ENCODE measurements at places on chromosomes 6 and 20.

DNA sequence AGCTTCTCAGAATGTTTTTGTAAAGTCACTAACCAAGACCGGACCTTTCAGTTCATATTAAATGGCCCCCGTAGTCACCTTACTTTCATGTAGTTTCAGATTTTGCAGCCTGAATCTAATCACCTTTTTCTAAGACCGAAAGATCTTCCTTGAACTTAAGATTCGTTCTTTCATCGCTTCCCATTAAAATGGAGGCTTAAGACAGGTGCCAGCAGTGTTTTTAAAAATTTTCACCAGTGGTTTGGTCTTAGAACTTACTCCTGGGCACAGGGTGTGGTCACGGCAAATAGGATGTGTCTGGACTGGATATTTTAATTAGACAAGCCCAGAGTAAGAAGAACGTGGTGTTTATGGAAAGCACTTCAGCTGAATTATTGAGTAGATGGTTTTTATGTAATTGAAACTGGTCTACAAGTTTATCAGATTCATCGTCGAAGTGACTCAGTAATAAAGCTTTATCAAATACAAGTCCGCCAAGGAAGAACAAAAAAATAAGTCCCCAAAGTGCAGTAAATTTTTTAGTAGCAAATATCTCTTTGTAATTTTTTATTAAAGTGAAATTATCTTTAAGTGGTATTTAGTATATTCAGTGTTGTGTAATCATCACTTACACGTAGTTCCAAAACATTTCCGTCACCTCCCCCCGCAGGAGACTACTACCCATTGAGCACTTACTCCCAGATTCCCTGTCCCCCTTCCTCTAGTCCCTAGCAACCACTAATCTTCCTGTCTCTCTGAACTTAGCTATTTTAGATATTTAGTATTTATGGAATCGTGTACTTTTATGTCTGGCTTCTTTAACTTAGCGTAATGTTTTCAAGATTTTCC lies 868 bp downstream of the SRSF3 start:
- DNase-seq: no peak

- DNase-seq: no peak
Measured at GRCh38 chr6:25035512-25036435, 100.0 kb upstream of the RIPOR2 start.

GRCh38 chr6:145309842-145310535 lies 425.3 kb downstream of the EPM2A start:
- no peak for DNase-seq

DNA sequence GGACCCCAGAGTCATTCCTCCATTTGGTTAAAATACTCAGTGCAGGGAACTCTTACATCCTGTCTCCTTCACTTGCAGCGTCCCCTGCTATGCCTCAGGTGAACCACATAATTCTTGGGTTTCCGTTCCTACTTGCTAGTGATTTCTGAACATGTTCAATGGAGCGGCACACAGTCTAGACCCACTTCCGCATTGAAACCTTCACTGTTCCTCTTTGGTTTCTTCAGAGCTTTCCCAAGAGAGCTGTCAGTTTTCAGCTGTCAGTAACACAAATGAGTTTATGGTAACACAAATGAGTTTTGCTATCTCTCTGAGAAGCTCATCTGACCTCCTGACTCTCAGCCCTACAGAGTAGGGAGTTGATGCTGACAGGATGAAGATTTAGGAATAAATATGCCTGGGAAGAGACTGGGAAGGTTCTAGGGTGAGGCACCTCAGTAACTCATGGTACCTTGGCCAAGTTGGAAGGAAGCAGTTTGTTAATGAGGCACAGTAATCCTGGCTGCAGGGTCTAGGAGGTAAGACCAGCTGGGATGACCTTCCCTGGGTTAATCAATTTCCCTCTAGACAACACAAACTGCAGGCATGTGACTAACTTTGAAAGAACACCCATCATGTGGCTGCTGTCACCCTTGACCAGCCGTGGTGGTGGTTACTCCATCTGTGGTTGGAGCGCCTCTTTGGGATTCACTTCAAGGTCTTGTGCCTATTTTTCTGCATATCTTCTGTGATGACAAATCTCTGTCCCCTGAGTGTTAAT lies 5.4 kb downstream of the SYS1 start:
- peak; percentile 96 for DNase-seq

GRCh38 chr20:36274181-36274841 lies 31.8 kb upstream of the DLGAP4 start:
- DNase-seq: no peak

GRCh38 chr6:30939473-30939872 lies 1.3 kb upstream of the MUCL3 start:
- no peak for DNase-seq

GRCh38 chr20:19374216-19374615 lies 161.8 kb downstream of the SLC24A3 start:
- DNase-seq: no peak

GRCh38 chr6:1497761-1498105 lies 108.4 kb downstream of the FOXF2 start:
- DNase-seq: no peak

DNA sequence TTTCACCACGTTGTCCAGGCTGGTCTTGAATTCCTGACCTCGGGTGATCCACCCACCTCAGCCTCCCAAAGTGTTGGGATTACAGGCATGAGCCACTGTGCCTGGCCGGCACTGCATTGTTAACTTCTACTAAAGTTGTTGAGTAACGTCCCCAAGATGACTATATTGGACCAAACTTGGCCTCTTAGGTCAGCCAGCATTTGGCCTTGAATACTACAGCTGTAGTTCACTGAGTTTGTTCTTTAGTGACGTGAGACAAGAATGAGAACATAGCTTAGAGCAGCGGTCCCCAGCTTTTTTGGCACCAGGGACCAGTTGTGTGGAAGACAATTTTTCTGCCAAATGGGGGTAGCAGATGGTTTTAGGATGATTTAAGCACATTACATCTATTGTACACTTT lies 237.1 kb downstream of the TBC1D7 start:
- DNase-seq: no peak

DNA sequence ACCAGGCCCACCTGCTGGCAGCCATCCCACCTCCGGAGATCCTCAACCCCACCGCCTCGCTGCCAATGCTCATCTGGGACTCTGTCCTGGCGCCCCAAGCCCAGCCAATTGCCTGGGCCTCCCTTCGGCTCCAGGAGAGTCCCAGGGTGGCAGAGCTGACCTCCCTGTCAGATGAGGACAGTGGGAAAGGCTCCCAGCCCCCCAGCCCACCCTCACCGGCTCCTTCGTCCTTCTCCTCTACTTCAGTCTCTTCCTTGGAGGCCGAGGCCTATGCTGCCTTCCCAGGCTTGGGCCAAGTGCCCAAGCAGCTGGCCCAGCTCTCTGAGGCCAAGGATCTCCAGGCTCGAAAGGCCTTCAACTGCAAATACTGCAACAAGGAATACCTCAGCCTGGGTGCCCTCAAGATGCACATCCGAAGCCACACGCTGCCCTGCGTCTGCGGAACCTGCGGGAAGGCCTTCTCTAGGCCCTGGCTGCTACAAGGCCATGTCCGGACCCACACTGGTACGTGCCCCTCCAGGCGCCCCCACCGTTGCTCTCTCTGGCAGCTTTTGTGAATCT lies 1.1 kb downstream of the SNAI1 start:
- DNase-seq: no peak

DNA sequence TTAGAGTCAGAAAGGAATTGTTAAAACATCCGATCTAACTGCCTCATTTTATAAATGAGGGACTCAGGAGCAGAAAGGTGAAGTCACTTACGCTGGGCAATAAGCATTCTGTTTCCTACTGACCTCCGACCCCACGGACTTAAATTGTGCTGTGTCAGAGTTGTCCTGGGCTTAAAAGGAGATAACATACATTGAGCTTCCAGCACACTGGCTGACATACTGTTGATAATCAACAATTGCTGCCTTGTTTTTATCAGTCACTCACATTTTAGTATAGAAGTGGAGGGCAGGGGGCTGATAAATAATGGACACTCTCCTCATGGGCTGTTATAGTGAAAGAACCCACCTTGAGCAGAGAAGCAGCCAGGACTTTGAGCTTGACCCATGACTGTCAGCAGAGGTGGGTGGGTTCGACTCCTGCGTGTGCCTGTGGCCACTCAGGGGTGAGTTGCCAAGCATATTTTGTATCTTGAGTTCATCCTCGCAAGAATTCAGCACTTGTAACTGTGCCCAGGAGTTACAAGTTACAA lies 166.5 kb upstream of the JARID2 start:
- DNase-seq: no peak

DNA sequence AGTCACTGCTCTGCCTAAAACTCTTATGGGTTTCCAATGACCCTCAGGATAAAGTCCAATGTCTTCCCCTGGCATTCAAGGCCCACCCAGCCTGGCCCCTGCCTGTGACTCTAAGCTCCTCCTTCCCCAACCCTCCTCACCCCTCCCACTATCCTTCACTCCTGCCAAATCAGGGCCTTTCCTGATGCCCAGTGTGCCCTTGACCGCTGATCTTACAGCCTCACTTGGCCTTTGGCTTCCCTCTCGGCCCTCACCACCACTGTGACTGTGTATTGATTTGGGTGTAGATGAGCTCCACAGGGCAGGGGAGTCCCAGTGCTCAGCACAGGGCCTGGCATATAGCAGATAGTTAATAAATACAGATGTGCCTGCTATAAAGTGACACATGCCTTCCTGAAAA lies 115.7 kb downstream of the TOX2 start:
- no peak for DNase-seq

- DNase-seq: no peak
Measured at GRCh38 chr6:83055366-83055964, 10.2 kb downstream of the UBE3D start.

DNA sequence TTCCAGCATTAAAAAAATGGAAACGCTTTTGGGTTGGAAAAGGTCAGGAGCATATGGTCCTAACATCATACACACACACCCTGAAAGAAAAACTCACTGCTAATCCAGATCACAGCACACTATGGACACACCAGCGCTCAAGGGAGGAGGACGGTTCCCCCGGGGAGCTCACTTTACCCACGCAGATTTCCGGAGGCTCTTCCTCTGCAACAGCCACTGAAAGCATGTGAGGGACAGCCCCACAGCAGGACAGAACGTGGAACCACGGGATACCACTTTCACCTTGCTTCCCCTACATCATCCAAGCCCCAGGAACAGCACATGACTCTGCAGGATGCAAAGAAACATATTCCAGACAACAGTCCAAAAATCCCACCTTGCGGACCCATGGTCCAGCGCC lies 13.2 kb downstream of the SNHG17 start:
- DNase-seq: no peak

GRCh38 chr20:64155258-64156135 lies 8.8 kb upstream of the MYT1 start:
- no peak for DNase-seq

GRCh38 chr6:16712931-16713484 lies 48.3 kb downstream of the ATXN1 start:
- DNase-seq: no peak

- DNase-seq: no peak
Measured at GRCh38 chr20:46020555-46020954, 8.5 kb upstream of the SLC12A5 start.

DNA sequence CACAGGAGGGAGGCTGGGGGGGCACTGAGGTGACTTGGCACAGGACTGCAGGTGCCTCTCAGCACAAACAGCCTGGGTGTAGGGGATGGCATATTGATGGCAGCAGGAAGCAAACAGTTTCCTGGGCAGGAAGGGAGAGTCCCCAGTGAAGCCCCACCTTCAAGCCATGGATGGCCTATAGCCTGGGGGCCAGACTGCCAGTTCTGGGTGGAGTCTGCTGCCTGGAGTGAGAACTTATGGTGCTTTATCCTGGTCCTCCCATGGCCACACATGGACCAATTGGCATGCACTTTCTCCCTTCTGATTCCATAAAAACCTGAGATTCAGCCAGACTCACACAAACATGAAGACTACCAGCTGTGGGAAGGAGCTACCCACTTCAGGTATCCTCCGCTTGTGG lies 115.2 kb upstream of the NRN1 start:
- no peak for DNase-seq

- DNase-seq: no peak
Measured at GRCh38 chr20:51623255-51623654, 80.7 kb upstream of the NFATC2 start.

- DNase-seq: no peak
Measured at GRCh38 chr20:47290008-47290407, 66.5 kb downstream of the ZMYND8 start.

DNA sequence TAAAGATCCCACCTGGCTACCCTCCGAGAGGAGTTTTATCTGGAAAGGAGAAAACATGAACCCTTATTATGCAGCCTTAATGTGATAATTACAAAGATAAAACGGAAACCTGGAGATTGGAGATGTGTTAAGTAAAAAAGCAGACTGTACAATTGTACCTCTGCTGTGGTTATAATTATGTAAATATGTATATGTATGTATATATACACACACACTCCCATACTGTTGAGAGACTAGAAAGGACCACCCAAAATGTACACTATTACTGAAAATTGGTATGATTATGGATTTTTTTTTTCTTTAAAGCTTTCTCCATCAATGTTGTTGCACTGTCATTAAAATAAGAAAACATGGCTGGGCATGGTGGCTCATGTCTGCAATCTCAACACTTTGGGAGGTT lies 72.1 kb upstream of the BCLAF1 start:
- DNase-seq: no peak

DNA sequence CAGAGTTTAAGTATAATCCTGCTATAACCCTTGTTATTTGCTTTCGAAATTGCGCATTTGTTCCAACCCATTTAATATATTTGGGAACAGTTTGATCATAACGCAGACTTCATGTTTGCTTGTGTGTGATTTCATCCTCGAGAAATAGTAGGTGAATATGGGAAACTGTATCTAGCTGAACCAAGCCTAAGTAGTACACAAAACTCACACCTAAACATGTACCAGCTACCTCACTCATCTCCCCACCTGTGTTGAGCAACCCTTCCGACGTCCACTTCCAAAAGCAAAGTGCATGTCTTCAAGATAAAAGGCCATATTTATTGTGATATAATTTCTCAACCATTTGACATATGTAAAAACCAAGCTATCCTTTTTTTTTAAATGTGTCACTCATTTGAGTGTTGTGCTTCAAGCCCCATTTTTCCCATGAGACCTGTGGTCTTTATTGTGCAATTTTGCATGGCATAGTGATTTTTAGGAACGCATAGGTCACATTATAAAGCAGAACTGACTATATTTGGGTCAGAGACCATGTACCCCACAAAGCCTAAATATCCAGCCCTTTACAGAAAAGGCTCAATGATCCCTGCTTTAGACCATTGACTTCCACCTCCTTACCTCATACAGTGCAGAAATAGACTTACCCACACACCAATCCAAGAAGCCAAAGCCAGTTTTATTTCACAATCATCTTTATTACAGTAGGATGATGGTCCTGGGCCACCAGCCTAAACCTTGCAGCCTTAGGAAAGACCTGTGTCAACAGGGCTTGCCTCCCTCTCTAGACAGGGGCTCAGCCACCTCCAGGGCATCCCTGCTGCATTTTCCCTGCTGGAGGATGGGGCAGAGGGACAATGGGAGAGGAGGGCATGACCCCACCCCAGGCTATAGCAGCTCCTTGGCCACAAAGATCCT lies 7.1 kb downstream of the CCND3 start:
- no peak for DNase-seq
